Body of pancreas (tissue), 4 donors: ENCODE measurements at places on chromosomes 2 and 18.

GRCh38 chr2:226439337-226439736 is 360.3 kb downstream of the IRS1 start:
- DNase-seq = no peak

- no peak for DNase-seq
These were observed 42.6 kb downstream of the MAPK4 start for GRCh38 chr18:50602466-50602865.

DNA sequence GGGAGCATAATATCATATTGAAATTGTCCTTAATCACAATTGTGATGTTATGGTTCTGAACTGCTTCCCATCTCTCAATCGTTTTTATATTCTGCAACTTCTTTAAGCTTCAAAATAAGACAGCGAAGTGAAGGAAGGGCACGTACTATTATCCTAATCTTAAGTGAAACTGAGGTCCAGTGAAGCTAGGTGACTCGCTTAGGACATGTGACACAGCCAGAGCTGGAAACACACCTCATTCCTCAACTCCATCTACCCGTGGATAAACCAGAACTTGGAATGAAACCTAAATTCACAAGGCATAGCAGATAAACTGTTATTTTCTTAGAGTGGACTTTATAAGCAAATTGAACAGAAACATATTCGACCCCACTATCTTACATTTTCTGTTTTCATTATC is 191.2 kb upstream of the PXDN start:
- no peak for DNase-seq

DNA sequence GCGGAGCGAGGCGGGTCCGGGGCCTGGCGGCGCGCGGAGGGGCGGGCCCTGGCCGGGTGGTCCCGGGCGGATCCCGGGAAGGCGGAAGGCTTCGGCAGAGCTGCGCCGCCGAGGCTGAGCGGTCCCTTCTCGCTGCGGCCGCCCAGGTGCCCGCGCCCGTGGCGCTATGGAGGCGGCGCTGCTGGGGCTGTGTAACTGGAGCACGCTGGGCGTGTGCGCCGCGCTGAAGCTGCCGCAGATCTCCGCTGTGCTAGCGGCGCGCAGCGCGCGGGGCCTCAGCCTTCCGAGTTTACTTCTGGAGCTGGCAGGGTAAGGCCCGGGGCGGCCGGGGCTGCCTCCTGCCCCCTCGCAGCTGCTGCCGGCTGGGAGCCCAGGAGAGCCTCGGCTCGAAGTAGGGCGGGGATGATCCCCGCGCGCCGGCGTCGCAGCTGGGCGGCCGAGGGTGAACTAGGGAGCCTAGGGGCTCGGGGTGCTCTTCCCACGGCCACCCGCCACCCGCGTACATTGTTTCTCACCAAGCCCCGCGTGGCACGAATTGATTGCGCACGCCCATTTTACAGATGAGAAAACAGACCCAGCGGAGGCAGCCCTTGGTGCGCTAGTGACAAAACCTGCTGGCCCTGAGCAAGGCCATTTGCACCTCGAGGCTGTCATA is at the start of gene SLC66A3:
Gene SLC66A3 (plus strand): TSS at position 87 of the 655 bp plus-strand sequence. CDS start 80 bp downstream, at position 167.
- no peak for DNase-seq

DNA sequence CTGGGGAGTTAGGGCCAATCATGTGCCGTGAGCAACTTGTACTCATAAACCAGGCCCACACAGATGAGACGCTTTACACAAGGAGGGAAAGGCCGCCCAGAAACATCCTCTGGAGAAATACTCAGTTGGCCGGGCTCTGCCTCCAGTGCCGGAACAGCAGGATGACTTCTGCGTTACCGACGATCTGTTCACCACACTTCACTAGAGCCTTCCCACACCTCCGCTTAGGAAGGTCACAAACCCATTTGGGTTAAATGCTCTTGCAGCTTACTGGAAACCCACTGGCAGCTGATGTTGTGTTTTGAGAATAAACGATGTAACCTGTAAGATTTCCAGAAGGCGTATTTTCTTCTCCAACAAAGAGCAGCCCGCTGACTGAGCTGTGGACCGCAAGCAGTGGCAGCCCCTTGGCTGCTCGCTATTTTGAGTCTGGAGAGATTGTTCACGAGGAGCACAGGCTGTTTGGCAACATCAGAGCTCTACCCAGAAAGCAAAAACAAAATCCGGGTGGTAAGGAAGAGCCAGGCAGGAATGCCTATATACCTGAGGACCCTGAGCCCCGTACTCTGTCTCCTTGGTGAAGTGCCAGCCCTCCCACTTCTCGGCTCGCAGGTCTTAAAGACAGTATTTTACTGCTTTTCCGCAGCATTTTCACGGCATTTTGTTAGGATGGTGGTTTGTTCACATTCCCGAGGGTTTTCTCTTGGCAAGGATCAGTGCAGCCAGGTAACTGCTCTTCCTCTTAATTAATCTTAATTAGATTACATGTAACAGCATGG is 44.0 kb downstream of the COLEC12 start:
- no peak for DNase-seq

DNA sequence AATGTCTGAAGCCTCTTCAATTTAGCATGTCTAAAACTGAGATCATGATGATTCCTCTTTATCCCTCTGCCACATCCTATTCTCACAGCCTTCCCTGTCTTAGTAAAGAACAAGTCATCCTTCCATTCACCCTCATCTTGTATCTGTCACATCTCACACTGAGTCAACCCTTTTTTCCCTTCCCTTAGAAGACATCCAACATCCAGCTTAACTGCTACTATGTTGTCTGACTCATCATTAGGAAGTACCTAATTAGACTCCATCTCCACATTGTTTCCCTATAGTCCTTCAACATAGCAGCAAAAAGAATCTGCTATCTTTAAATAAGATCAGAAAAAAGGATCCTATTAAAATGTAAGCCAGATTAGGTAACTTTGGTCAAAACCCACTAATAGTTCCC is 85.2 kb upstream of the GRB14 start:
- DNase-seq = no peak
